ENCODE measurements at places on chromosomes 1 and 21.

DNA sequence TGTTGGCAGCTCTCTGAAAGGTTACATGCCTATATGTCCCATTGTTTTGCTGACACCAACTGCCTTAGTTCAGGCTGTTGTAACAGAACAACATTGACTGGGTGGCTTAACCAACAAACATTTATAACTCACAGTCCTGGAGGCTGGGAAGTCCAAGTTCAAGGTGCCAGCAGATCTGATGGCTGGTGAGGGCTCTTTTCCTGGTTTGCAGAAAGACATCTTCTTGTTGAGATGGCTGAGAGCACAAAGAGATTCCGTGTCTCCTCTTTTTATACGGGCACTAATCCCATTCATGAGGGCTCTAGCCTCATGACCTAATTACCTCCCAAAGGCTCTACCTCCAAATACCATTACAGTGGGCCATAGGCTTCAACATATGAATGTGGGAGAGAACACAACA, 10.2 kb upstream of the STMN1 start:
- no peak for DNase-seq

GRCh38 chr1:12420171-12420570, 190.3 kb downstream of the VPS13D start:
- no peak for DNase-seq

GRCh38 chr1:230823426-230823825, 44.9 kb downstream of the C1orf198 start:
- no peak for DNase-seq

DNA sequence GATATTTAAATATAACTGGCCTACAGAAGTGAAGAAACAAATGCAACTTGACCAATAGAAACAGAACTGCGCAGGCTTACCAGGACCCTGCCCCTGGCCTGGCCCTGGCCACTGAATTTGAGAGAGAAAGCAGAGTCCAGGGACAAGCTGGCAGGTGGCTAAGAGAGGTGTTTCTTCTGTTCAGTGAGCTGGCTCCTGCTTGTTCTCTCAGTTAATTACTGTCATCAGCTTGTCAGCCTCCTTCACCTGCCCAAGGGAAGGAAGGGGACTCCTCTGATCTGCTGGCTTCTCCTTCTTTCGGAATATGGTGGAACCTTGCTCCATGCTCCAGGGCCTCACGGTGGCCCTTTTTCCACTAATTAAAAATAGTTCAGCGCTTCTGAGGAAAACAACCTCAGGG, 388.4 kb downstream of the DISC1 start:
- no peak for DNase-seq

GRCh38 chr1:167957710-167958109, 20.8 kb upstream of the MPC2 start:
- DNase-seq: no peak

- no peak for DNase-seq
Observed at GRCh38 chr21:17784604-17785402, 34.4 kb downstream of the C21orf91 start.

DNA sequence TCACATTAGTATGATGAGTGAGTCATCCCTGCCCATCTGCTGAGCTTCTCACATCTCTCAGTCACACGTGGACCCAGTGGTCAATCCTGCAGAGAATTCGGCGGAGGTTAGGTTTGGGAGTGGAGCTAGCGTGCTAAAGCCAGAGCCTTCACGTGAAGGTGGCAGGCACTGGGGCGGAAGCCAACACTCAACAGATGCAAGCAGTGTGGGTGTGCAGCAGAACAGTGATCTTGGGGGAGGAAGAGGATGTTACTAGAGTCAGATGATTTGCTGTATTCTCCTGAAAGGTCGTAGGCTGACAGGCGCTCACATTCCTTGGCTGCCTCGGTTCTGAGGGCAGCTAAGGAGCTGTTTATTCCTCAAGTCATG, 6.7 kb downstream of the C1orf115 start:
- DNase-seq: no peak

GRCh38 chr21:40640266-40640789, 206.6 kb downstream of the DSCAM start:
- no peak for DNase-seq

DNA sequence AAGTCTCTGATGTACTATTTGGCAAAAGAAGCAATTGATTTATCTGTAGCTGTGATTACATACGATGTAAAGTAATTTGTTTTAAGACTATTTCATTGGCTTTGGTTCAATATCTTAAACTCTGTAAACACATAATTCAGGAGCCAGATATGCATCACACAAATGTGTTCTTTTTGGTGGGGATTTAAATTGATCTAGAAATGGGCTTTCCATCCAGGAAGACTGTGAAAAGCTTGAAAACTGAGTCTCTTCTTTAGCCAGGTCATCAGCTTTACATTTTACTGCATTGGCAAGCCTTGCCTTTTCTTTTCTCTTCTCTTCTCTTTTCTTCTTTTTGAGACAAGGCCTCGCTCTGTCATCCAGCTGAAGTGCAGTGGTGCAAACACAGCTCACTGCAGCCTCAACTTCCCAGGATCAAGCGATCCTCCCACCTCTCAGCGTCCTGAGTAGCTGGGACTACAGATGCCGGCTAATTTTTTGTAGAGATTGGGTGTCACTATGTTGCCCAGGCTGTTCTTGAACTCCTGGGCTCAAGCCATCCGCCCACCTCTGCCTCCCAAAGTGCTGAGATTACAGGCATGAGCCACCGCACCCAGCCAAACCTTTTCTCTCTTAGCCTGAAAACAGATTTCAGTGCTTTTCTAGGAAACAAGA, 1.4 kb downstream of the RCAN3 start:
- no peak for DNase-seq

- DNase-seq: no peak
Observed at GRCh38 chr21:18070392-18070791, 174.2 kb upstream of the CHODL start.

All from hematopoietic multipotent progenitor cell treated with erythropoietin and hydrocortisone succinate and interleukin-3 and kit ligand, for 15 days (in vitro differentiated cells).